Cardiac muscle cell (in vitro differentiated cells and primary cell): ENCODE measurements at places on chromosomes 3 and 15. TPM values are rescaled to one million over a fixed set of nuclear protein-coding genes. Genes with fewer than 3 reads are reported as not detected.

Gene CPA3
- total RNA-seq = not detected in 2 replicates

DNA sequence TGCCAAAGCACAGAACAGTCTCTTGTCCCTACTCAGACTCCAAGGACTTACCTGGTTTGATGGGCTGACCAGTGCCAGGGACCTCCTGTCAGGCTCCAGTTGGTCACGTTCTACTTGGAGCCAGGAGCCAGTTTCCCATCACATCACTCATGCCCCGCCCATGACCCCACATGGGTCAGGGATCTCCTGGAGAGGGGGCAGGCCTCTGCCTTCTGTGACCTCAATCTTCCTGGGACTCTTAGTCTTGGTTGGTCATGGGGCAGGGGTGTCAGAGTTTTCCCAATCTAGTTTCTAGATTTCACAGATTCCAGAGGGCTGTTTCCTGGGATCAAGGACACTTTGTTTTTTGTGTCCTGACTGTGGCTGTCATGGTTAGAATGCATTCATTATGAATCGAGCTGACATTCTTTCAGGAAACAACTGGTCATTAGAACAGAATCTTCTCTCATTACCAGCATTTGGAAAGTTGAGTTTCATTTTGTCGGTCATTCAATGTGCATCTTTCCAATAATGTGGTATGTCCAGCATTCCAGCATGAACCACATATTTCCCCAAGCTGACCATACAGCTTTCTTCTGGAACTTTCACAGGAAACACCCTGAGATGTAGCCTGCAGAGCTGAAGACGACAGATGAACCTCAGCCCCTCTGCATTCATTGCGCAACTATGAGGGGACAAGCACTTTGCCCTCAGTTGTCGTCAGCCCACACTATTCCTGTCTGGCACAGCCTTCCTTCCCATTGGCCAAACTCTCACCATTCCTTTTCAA is 19.8 kb downstream of the CYP19A1 start:
- no peaks in the 10 kb centered on the region for H3K36me3 ChIP-seq
- H3K4me1 ChIP-seq = peaks cover 18% of the 10 kb centered on the region
- no peak overlapping the region for H3K27ac ChIP-seq
- DNase-seq = no peak
- H3K27me3 ChIP-seq = no peaks in the 10 kb centered on the region
- no peak overlapping the region for H3K4me3 ChIP-seq

Gene CAPN3
- total RNA-seq = 37.9 and 88.3 TPM in 2 replicates

Gene PP2D1
- not detected in 2 replicates for total RNA-seq

DNA sequence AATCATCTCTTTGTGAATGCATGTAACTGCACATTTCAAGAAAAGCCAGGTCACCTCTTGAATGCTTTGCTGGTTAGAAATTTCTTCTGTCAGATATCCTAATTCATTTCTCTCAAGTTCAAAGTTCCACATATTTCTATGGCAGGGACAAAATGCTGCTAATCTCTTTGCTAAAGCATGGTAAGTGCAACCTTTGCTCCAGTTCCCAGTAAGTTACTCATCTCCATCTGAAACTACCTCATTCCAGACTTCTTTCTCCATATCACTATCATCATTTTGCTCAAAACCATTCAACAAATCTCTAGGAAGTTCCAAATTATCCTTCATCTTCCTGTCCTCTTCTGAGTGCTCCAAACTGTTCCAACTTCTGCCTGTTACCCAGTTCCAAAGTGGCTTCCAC is 230.6 kb downstream of the ZMAT3 start:
- no peak for DNase-seq
- H3K36me3 ChIP-seq = no peaks in the 10 kb centered on the region
- H3K4me3 ChIP-seq = no peak overlapping the region
- H3K27ac ChIP-seq = no peak overlapping the region

- no peaks in the 10 kb centered on the region for H3K4me1 ChIP-seq
- no peaks in the 10 kb centered on the region for H3K27me3 ChIP-seq
- DNase-seq = peak; percentile 56
- H3K27ac ChIP-seq = no peak overlapping the region
- H3K4me3 ChIP-seq = no peak overlapping the region
- H3K36me3 ChIP-seq = no peaks in the 10 kb centered on the region
These were observed 53.1 kb downstream of the CLDN1 start for GRCh38 chr3:190269101-190269500.

DNA sequence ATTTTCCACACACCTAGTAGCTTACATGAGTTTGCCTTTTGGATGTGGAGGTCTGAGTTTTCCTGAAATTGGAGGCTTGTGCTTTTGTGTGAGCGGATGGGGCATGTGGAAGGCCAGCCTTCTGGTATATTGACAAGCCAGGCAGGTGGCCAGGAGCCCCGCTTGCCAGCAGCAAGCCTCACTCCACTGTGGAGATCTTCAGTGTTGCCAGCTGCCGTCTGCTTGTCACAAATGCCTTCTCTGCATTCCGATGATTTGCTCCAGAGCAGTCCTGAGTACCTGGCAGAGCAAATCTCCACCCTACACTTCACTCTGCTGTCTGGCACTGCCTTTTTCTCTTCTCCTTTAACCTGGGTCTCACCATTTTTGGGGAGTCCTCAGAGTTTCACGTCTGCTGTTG is 29.1 kb upstream of the CHST2 start:
- no peaks in the 10 kb centered on the region for H3K27me3 ChIP-seq
- H3K4me3 ChIP-seq = no peak overlapping the region
- DNase-seq = peak; percentile 33

Gene KIF15
- 1.4 and 6.4 TPM in 2 replicates for total RNA-seq

Gene ITIH3
- 0.06 TPM in 1 of 2 replicates, not detected in the other for total RNA-seq

Gene NOP10
- total RNA-seq = 110 and 143 TPM in 2 replicates

- H3K27ac ChIP-seq = no peak overlapping the region
- no peak overlapping the region for H3K4me3 ChIP-seq
- DNase-seq = no peak
These were observed 303.5 kb upstream of the GADL1 start for GRCh38 chr3:31197941-31198340.

- H3K4me1 ChIP-seq = no peaks in the 10 kb centered on the region
- no peaks in the 10 kb centered on the region for H3K36me3 ChIP-seq
- no peak for DNase-seq
These were observed 37.2 kb downstream of the ABHD5 start for GRCh38 chr3:43727930-43728329.

GRCh38 chr3:96831175-96831574 is 16.8 kb downstream of the EPHA6 start:
- DNase-seq = no peak
- no peaks in the 10 kb centered on the region for H3K36me3 ChIP-seq
- no peaks in the 10 kb centered on the region for H3K27me3 ChIP-seq
- no peak overlapping the region for H3K27ac ChIP-seq
- no peaks in the 10 kb centered on the region for H3K4me1 ChIP-seq
- no peak overlapping the region for H3K4me3 ChIP-seq

- no peak for DNase-seq
- no peaks in the 10 kb centered on the region for H3K36me3 ChIP-seq
- peaks cover 8% of the 10 kb centered on the region for H3K4me1 ChIP-seq
- no peaks in the 10 kb centered on the region for H3K27me3 ChIP-seq
- no peak overlapping the region for H3K4me3 ChIP-seq
These were observed 3.6 kb upstream of the NMD3 start for GRCh38 chr3:161217496-161217895.

- no peaks in the 10 kb centered on the region for H3K27me3 ChIP-seq
- no peaks in the 10 kb centered on the region for H3K36me3 ChIP-seq
- H3K27ac ChIP-seq = no peak overlapping the region
- H3K4me1 ChIP-seq = peaks cover 3% of the 10 kb centered on the region
These were observed 80.1 kb upstream of the TSC22D2 start for GRCh38 chr3:150327678-150328653.

DNA sequence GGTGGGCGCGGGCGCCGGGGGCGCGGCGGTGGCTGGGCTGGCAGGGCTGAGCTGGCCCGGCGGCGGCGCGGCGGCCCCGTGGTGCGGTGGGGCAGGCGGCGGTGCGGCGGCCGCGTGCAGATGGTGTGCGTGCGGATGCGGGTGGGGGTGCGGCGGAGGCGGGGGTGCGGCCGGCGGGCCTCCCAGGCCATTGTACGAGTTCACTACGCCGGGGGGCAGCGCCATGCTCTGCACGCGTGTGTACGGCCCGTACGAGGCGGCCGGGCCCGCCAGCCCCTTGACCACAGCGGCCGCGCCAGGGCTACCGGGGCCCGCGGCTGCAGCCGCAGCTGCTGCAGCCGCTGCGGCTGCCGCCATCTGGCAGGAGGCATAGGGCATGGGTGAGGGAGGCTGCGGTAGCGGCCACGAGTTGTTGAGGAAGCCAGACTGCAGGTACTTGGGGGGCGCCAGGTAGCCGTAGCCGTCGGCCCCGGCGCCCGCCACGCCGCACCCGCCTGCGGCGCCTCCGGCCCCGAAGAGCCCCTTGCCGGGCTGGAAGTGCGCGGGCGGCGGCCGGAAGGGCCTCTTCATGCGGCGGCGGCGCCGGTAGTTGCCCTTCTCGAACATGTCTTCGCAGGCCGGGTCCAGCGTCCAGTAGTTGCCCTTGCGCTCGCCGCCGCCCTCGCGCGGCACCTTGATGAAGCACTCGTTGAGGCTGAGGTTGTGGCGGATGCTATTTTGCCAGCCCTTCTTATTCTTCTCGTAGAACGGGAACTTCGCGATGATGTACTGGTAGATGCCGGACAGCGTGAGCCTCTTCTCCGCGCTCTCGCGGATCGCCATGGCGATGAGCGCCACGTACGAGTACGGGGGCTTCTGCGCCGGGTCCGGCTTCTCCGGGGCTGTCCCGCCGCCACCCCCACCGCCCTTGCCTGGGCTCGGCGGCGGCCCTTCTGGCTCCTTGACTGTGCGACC is 951 bp downstream of the FOXL2 start:
- no peak for DNase-seq
- H3K36me3 ChIP-seq = no peaks in the 10 kb centered on the region
- peaks cover 11% of the 10 kb centered on the region for H3K4me1 ChIP-seq
- H3K4me3 ChIP-seq = peak overlapping the region; percentile 33

DNA sequence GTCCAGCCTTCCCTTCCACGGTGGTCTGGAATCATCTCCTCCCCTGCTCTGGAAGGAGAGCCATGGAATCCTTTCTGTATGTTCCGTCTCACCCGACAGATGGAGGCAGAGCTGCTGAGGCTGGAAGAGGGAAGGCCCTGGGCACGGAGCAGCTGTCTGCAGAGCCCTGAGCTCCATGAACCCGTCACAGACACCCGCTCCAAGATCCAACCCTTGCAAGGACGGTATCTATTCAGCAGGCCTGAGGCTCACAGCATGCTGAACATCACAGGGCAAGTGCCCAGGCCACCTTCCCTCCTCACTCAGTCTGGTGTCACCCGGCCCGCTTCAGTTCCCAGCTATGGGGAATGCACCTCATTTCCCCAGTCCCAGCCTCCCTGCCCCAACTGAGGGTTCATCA is 103.9 kb downstream of the LRIG1 start:
- H3K27me3 ChIP-seq = no peaks in the 10 kb centered on the region
- no peak overlapping the region for H3K4me3 ChIP-seq
- no peaks in the 10 kb centered on the region for H3K4me1 ChIP-seq
- H3K27ac ChIP-seq = no peak overlapping the region

Gene TMEM87A
- 39.8 and 43.5 TPM in 2 replicates for total RNA-seq

Gene RLBP1
- total RNA-seq = not detected in 2 replicates

Gene PRTG
- total RNA-seq = 48.0 and 93.8 TPM in 2 replicates

DNA sequence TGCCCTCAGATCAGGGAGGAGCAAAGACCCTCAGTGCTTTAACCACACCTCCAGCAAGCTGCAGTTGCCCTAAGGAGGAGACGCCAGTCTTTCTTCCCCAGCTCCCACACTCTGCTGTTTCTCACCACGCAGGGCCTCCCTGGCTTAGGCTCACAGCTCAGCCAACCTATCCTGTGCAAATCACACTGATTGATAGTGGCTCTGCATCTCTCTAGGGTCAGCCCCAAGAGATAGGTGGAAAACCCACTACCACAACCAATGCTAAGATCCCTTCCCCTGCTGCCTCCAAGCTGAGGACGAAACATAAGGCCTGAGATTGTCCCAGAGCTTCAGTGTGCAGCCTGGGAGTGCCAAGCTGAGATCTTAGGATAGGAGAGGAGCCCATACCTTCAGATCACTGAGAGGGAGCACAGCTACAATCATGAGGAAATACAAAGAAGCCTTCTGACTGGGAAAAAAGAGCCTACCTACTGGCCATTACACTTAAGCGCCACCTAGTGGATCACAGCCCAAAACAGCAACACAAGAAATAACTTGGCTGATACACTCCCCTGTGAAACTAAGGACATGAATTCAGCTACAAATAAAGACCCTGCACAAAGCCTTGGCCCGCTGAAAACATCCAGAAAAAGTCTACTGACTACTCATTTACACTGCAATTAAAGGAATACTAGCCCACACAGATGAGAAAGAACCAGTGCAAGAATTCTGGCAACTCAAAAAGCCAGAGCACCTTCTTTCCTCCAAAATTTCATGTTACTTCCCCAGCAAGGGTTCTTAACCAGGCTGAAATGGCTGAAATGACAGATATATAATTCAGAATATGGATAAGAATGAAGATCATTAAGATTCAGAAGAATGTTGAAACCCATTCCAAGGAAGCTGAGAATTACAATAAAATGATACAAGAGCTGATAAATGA is 271.5 kb upstream of the DCBLD2 start:
- no peaks in the 10 kb centered on the region for H3K4me1 ChIP-seq
- H3K27ac ChIP-seq = no peak overlapping the region
- H3K36me3 ChIP-seq = no peaks in the 10 kb centered on the region
- H3K4me3 ChIP-seq = no peak overlapping the region
- peak; percentile 89 for DNase-seq
- H3K27me3 ChIP-seq = no peaks in the 10 kb centered on the region

GRCh38 chr3:31817411-31817966 is 163.6 kb downstream of the OSBPL10 start:
- DNase-seq = no peak
- H3K27me3 ChIP-seq = no peaks in the 10 kb centered on the region
- H3K36me3 ChIP-seq = no peaks in the 10 kb centered on the region
- no peak overlapping the region for H3K4me3 ChIP-seq
- peaks cover 12% of the 10 kb centered on the region for H3K4me1 ChIP-seq
- no peak overlapping the region for H3K27ac ChIP-seq

Gene MEGF11
- total RNA-seq = 0.28 and 0.30 TPM in 2 replicates

Gene PLSCR5
- 3.0 and 3.6 TPM in 2 replicates for total RNA-seq

GRCh38 chr3:37852097-37852496 is 9.6 kb upstream of the CTDSPL start:
- H3K27ac ChIP-seq = no peak overlapping the region
- no peaks in the 10 kb centered on the region for H3K27me3 ChIP-seq
- H3K36me3 ChIP-seq = no peaks in the 10 kb centered on the region
- H3K4me3 ChIP-seq = no peak overlapping the region

DNA sequence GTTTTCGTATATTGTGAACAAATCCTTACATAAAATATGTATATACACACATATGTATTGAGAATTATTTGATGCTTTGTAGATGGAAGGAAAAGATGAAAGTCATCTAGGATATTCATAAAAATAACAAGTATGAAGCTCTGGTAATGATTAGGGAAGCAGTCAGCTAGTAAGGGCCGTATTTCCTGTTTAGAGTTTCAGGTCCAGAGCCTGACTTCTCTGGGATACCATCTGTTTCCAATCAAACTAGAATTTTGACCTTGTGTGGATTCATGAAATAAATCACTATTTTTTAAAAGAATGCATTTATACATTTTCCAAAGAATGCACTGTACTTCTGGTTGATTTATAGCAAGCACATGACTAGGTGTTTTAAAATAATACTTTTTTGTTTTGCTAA is 156.1 kb upstream of the CGNL1 start:
- H3K36me3 ChIP-seq = no peaks in the 10 kb centered on the region
- H3K4me3 ChIP-seq = no peak overlapping the region
- no peaks in the 10 kb centered on the region for H3K27me3 ChIP-seq
- no peak overlapping the region for H3K27ac ChIP-seq
- peak; percentile 68 for DNase-seq
